ENCODE measurements at places on chromosomes 1 and 21.
A peak's percentile ranks its signal among the peaks of the same experiment; 100 is the strongest.

DNA sequence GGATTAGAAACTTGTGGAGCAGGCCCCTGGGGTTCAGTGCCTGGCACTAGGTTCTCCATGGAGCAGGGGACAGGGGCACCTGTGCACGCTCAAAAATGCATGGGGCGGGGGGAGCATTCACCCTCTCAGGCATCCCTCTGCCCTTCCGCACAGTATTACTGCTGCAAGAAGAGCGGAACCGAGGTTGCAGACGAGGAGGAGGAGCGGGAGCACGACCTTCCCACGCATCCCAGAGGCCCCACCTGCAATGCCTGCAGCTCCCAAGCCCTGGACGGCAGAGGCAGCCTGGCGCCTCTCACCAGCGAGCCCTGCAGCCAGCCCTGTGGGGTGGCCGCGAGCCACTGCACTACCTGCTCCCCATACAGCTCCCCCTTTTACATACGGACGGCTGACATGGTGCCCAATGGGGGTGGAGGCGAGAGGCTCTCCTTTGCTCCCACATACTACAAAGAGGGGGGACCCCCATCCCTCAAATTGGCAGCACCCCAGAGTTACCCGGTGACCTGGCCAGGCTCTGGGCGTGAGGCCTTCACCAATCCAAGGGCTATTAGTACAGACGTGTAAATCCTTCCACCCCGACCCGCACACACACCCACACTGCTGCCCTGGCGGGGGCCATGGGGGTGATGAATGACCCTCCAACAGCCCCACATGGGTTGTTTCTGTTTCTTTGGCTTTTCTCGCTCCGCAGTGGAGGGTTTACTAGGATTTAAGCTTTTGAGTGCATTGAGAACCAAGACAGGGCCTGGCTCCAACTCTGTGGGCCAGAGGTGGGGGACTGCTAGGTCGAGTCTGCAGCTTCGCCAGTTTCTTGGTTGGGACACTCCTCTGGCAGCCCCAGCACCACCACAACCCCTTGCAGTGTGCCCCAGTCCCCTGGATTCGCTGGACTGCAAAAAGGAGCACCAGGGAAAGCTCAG, 63.7 kb downstream of the TOR1AIP2 start:
- no peak for DNase-seq

DNA sequence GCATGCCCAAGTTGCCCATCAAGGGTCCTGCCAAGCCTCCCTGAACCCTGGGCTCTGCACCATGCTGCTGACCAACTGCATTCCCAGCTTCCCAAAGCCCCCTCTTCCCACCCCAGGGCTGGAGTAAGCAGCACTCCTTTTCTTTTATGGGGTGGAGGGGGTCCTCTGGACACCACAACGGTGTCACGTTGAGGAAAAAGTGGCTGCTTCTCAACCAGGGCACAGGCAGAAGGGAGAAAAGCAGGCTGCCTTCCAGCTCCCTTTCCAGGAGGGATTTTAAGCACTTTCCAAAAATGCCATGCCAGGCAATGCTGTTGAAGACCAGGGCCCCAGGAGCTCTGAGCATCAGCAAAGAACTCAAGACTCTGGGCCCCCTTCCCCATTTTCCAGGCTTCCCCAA, 691 bp downstream of the RIMS3 start:
- DNase-seq = no peak

DNA sequence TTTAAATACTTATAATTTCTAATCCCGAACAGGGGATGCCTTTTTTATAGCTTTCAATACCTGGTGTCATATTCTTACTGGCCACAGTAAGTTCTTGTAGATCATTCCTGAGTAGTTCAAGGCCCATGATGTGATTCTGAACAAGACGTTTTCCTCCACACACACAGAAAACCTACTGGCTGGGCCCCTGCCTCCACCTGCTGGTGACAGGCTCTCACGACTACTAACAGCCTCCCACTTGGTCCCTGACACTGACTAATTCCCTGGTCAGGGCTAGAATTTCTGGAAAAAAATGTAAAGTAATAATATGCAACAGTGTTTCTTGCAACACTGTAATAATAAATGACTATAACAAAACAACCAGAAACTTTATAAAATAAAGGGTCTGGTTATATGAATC, 50.4 kb upstream of the RIPK4 start:
- peak; percentile 14 for DNase-seq

- DNase-seq = no peak
Observed at GRCh38 chr1:14377386-14377785, 221.1 kb upstream of the KAZN start.

- DNase-seq = no peak
Observed at GRCh38 chr21:40997831-40998230, 150.9 kb upstream of the DSCAM start.

DNA sequence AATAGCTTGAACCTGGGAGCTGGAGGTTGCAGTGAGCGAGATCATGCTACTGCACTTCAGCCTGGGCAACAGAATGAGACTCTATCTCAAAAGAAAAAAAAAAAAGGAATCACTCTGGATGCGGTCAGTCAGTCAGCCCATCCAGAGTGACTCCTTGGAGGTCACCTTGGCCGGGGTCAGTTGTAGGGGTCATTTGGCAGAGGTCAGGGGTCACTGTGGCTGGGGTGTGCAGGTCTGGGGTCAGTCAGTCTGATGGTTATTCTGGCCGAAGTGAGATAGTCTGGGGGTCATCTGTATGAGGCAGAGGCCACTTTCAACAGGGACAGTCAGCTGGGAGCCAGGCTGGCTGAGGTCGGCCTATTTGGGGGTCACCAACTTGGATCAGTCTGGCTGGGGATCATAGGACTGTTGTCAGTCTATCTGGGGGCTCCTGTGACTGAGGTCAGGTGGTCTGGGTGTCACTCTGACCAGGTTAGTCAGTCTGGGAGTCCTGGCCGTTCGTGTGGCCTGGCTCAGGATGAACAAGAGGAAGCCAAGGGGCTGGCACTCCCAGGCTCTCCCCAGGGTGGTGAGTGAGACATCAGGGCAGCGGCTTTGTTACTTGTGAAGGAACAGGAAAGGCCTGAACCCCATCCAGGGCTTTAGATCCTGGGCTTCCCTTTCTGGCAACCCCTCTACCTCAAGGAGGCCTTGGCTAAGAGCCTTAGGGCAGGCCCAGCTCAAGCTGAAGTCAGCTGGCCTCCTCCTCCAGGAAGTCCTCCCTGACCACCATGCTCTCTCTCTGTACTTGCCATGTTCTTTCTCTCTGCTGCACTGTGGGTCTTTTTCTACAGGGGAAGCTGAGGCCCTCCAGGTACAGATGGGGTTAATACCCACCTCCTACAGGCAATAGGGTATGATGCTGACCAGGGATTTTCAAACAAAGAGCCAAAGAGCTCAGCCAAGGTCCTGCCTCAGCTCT, 15.1 kb downstream of the PTPRU start:
- no peak for DNase-seq

DNA sequence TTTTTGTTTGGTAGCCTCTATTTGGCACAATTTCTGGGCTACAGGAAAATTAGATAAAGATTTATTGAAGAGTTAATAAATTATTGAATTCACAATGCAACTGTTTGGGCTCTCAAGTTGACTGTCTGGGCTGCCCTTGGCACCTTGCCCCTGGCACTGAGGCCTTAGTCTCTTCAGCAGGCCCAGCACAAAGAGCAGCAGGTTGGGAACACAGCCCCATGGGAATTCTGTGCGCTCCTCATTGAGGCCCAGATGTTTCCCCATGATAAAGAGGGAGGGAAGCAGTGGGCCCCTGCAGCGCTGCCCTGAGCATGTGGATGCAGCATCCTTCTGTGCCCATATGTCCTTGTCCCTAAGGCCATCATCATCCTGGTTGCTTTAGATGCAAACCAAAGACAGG, 2.9 kb downstream of the CRNN start:
- DNase-seq = no peak

- no peak for DNase-seq
Observed at GRCh38 chr1:235675152-235675890, 25.7 kb upstream of the GNG4 start.
